Activated T-helper 1 cell treated with Interleukin-2 at 50 U/mL for 16 hours (primary cell): ENCODE measurements at places on chromosomes 7 and 10.

GRCh38 chr7:98774884-98775283 lies 94.9 kb downstream of the TMEM130 start:
- DNase-seq = no peak

GRCh38 chr10:17113346-17113745 lies 16.3 kb downstream of the CUBN start:
- no peak for DNase-seq

DNA sequence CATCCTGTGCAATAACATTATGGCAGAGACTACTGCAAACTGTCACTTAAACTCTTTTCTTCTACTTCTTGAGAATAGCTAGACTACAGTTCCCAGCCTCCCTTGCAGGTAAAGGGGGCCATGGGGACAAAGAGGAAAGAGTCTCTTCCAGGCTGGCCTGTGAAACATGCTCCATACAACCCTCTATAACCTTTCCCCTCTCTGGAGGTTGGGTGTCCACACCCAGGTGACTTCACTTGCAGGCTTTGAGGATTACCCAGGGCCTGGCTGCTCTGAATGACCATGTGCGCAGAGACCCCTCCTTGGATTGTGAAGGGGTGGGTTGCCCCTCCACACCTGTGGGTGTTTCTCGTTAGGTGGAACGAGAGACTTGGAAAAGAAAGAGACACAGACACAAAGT lies 84.1 kb downstream of the SEC61G start:
- no peak for DNase-seq

- DNase-seq = no peak
These were observed 49.5 kb downstream of the PRR15 start for GRCh38 chr7:29613100-29613499.

GRCh38 chr7:47449810-47450590 lies 131.9 kb downstream of the TNS3 start:
- DNase-seq = no peak

GRCh38 chr7:33776788-33777187 lies 128.6 kb upstream of the BMPER start:
- no peak for DNase-seq

DNA sequence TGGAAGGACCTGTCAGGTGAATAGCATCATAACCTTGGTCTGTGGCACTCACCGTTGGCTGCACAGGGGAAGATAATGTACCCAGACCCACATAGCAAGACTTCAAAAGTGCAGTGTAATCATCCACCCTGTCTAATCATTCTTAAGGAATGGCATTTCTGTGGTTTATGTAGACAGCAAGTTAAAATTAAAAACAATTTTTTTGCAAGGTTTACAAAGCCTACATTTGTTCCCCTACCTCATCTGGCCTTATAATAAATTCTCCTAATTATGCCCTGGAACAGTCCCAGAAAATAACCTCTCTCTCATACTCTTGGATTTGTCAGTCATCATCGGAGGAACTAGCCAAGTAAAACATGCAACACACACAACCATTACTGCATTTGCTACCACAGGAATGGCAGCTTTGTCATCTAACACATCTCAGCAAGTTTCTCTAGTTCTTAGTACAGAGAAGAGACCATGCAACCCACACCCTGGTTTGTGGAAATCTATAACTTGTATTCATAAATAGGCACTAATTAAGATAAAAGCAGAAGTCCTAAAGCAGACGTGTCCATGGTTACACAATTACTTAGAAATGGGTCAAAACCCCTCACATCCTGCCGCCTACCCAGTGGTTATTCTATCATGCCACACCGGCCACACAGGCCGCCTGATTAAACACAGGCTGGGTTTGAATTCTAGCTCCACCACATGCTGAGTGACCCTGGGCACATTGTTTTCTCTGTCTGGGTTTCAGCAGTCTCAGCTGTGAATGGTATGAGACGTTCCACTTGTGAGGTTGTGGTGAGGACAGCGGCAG lies 19.1 kb downstream of the ABLIM1 start:
- no peak for DNase-seq
